Urinary bladder (tissue), 4 donors: ENCODE measurements at places on chromosomes 3 and 15. TPM values are rescaled to one million over a fixed set of nuclear protein-coding genes. Genes with fewer than 3 reads are reported as not detected.

XCR1 gene
- 1.0 TPM for total RNA-seq

FBXW12 gene
- 0.32 TPM for total RNA-seq

SUSD5 gene
- 3.0 TPM for total RNA-seq

ARL14 gene
- 5.2 TPM for total RNA-seq

PPARG gene
- 62.9 TPM for total RNA-seq

SLC9C1 gene
- total RNA-seq: 1.9 TPM

NME9 gene
- total RNA-seq: 0.16 TPM

CLDN16 gene
- total RNA-seq: 0.37 TPM

GOLGA6A gene
- total RNA-seq: not detected

LYSMD2 gene
- total RNA-seq: 11.1 TPM

ZNF774 gene
- 3.3 TPM for total RNA-seq

NR1I2 gene
- 0.11 TPM for total RNA-seq

ADAMTS7 gene
- total RNA-seq: 9.6 TPM

PPP4R2 gene
- 132 TPM for total RNA-seq

FILIP1L gene
- 103 TPM for total RNA-seq

CAMK2N2 gene
- 0.26 TPM for total RNA-seq

TNFSF10 gene
- total RNA-seq: 74.0 TPM
